ENCODE measurements at places on chromosomes 11 and 22.

DNA sequence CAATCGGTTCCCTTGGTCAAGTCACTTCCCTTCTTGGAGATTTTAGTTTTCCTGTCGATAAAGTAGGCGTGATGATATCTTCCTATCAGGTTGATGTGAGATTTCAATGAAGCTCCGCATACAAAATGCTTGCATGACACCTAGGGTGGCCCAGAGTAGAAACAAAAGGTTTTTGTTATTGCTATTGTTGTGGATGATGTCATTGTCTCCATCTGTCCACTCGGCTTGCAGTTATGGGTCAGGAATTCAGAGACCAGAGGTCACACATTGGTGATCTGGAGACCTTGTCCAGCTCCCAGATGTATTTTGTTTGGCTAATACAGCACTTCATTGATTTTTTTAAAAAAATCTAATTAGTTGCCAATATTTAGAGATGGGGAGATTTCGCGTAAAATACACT, 382.1 kb downstream of the MN1 start:
- DNase-seq = no peak
- no peaks in the 10 kb centered on the region for H3K36me3 ChIP-seq
- H3K27ac ChIP-seq = no peak overlapping the region
- H3K27me3 ChIP-seq = no peaks in the 10 kb centered on the region

- no peak overlapping the region for H3K4me3 ChIP-seq
- no peak for DNase-seq
- H3K27me3 ChIP-seq = no peaks in the 10 kb centered on the region
Observed at GRCh38 chr22:17194213-17194612, 25.0 kb downstream of the ADA2 start.

DNA sequence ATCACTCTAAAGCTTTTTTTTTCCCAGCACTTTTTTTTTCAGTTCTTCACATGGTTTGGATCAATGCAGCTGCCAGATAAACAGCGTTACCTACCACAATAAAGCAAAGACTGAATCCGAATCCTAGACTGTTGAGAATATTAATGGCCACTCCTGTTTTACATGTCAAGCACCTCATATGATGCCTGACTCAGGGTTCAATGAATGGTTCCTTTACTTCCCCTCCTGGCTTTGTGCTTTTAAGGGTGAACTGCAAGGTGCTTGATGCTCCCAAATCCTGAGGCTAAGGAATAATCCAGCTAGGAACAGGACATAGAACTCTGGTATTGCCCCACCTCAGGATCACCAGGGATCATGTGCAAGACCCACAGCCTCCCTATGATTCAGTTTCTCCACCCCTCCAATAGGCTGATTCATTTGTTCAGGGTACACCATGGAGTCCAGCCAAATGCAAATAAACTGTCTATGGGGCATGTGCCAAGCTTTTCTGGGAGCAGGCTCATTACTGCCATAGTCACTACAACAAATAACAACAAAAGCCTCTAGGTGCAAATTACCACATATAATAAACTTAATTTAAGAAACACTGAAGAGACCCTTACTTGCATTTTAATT, 104.3 kb downstream of the GAB2 start:
- no peaks in the 10 kb centered on the region for H3K27me3 ChIP-seq
- no peak for DNase-seq
- no peak overlapping the region for H3K27ac ChIP-seq
- no peak overlapping the region for H3K4me3 ChIP-seq

- H3K27me3 ChIP-seq = no peaks in the 10 kb centered on the region
- H3K27ac ChIP-seq = no peak overlapping the region
- H3K4me1 ChIP-seq = no peaks in the 10 kb centered on the region
- H3K4me3 ChIP-seq = no peak overlapping the region
Observed at GRCh38 chr22:38844315-38845003, 631 bp upstream of the NPTXR start.

DNA sequence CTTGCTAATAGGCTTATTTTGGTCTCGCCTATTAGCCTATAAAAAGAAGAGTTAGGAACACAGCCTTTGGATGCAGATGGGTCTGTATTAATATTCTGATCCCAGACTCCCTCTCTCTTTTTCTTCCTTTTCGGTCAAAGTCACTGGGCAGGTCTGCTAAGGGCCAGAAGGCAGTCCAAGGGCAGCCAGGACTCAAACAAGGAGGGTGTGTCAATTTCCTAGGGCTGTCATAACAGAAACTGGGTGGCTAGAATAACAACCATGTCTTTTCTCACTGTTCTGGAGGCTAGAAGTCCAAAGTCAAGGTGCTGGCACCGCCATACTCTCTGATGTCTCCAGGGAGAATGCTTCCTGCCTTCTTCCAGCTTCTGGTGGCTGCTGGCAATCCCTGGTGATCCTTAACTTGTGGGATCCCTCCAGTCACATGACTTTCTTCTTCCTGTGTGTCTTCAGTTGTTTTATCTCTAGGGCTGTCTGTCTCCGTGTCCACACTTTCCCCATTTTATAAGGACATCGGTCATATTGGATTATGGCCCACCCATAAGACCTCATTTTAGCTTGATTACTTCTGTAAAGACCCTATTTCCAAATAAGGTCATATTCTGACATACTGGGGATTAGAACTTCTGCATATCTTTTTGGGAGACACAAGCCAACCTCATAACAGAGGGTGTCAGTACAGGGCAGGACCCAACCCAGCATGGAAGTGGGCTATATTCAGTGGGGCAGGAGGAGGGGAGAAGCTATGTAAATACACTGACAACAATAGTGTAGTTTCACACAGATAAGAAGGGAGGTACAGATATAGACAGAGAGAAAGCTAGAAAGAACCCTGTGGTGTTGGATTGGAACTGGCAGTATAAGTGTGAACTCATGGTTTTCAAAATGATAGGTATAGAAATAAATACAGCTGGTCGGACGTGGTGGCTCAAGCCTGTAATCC, 5.9 kb upstream of the CSF2RB start:
- no peaks in the 10 kb centered on the region for H3K36me3 ChIP-seq
- H3K27me3 ChIP-seq = no peaks in the 10 kb centered on the region
- H3K4me3 ChIP-seq = no peak overlapping the region
- H3K27ac ChIP-seq = no peak overlapping the region

DNA sequence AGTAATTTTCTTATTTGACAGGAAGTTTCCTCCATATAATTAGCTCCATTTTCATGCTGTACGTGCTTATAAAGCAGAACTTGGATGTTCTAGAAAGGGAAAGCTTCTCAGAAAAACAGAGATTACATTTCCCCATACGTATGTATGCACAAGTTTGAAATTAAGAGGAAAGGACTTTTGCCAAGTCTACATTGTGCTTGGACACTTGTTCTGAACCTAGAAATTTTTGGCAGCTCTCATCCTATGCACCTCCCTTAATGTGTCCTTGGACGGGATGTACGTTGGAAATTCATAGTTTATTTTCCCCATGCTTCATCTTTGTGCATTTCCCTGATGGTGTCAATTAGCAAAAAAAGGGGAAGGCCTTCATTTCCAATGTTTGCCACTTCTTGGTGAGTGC, 322.7 kb downstream of the BLID start:
- no peaks in the 10 kb centered on the region for H3K27me3 ChIP-seq
- H3K36me3 ChIP-seq = no peaks in the 10 kb centered on the region
- no peak overlapping the region for H3K27ac ChIP-seq
- H3K4me1 ChIP-seq = no peaks in the 10 kb centered on the region
- DNase-seq = no peak

GRCh38 chr11:57276971-57277675, 40.1 kb upstream of the APLNR start:
- DNase-seq = no peak
- H3K36me3 ChIP-seq = no peaks in the 10 kb centered on the region
- H3K4me3 ChIP-seq = no peak overlapping the region
- H3K4me1 ChIP-seq = no peaks in the 10 kb centered on the region

DNA sequence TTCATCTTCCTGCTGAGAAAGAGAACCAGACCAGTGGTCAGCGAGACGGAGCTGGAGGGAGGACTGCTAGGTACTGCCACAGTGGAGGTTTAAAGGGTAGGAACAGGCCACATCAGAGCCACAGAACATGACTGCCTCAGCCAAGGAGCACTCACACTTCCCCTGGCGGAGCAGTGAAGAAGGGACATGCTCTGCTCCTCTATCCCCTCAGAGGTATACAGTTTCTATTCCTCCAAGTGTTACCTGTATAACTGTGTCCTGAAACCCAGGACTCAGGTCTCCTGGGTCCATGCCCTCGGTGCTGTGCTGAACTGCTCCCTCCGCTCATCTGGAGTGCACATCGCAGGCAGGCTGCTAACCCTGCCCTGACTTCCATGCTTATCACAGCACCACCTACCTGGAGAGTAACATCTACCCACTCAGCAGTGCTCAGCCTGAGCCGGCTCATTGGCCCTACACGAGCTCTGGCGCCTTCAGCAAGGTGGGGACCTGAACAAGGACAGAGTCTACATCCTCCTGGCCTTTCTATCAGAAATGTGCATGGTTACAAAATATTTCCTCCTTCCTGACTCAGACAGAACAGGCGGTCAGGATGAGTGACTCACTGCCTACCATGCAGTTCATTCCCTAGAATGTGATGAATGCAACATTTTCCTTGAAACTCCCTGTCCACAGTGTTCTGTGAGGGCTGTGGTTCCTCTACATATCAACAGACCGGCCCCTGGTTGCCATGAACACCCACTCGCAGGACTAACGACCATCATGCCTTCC, 52.9 kb downstream of the C11orf58 start:
- H3K4me1 ChIP-seq = no peaks in the 10 kb centered on the region
- peak overlapping the region; percentile 89 for H3K27ac ChIP-seq
- no peaks in the 10 kb centered on the region for H3K36me3 ChIP-seq
- H3K4me3 ChIP-seq = no peak overlapping the region
- DNase-seq = no peak

DNA sequence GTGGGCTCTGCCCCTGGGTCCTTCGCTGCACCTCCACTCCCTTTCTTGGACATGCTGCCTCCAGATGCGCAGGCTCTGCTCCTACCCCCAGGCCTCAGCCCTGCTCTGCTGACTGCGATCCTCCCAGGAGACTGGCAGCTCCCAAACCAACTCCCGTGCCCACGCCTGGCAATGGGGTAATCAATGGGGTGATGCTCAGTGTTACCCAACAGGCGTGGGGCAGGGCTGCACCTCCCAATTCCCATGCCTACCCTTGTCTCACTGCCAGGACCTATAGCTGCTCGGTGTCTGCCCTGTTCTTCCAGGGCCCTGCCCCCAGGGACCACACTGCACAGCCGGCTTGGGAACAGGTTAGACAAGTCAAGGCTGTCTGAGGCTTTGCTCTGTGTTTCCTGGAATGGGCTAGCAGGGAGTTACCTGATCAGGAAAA, at the start of gene ALDH3B2:
TSS of gene ALDH3B2 (minus strand) at position 182 of the 430 bp plus-strand sequence. CDS start 7,688 bp downstream, outside the sequence.
- H3K27me3 ChIP-seq = no peaks in the 10 kb centered on the region
- no peaks in the 10 kb centered on the region for H3K4me1 ChIP-seq
- no peaks in the 10 kb centered on the region for H3K36me3 ChIP-seq
- H3K27ac ChIP-seq = no peak within 1 kb of the TSS

All from lung (tissue), 17 donors.